IMR-90 (cell line): ENCODE measurements at places on chromosomes 1 and 21.

GRCh38 chr21:43287795-43288755 lies 119.3 kb downstream of the CRYAA start:
- no peak for DNase-seq

GRCh38 chr1:166032572-166033371 lies 134.0 kb downstream of the FAM78B start:
- DNase-seq: no peak

DNA sequence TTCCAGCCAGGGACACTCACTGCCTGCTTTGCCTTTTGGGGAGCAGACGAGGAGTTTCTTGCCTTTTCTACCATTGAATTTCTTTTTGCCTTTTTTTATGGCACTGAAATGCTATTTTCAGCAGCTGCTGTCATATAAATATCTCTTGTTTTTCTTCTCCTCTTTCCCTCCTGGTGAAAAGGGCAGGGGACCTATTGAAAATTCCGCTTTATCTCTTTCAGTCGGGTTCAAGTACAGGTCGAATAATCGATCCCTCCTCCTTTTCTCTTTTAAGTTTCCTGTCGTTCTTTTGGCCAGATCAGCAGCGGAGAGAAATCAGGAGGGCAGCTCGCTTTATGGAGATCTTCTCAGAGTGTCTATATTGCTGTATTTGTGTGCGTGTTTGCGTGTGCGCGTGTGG lies 67.4 kb upstream of the CASZ1 start:
- no peak for DNase-seq

GRCh38 chr21:37658817-37659458 lies 257.3 kb downstream of the KCNJ6 start:
- DNase-seq: peak; percentile 72

- no peak for DNase-seq
These were observed 554.8 kb upstream of the B3GALT2 start for GRCh38 chr1:193741228-193741627.

GRCh38 chr1:116458695-116459094 lies 85.7 kb downstream of the ATP1A1 start:
- no peak for DNase-seq

GRCh38 chr1:245463392-245464165 lies 308.8 kb downstream of the KIF26B start:
- DNase-seq: no peak

GRCh38 chr1:46569884-46570725 lies 18.7 kb upstream of the KNCN start:
- DNase-seq: peak; percentile 33

DNA sequence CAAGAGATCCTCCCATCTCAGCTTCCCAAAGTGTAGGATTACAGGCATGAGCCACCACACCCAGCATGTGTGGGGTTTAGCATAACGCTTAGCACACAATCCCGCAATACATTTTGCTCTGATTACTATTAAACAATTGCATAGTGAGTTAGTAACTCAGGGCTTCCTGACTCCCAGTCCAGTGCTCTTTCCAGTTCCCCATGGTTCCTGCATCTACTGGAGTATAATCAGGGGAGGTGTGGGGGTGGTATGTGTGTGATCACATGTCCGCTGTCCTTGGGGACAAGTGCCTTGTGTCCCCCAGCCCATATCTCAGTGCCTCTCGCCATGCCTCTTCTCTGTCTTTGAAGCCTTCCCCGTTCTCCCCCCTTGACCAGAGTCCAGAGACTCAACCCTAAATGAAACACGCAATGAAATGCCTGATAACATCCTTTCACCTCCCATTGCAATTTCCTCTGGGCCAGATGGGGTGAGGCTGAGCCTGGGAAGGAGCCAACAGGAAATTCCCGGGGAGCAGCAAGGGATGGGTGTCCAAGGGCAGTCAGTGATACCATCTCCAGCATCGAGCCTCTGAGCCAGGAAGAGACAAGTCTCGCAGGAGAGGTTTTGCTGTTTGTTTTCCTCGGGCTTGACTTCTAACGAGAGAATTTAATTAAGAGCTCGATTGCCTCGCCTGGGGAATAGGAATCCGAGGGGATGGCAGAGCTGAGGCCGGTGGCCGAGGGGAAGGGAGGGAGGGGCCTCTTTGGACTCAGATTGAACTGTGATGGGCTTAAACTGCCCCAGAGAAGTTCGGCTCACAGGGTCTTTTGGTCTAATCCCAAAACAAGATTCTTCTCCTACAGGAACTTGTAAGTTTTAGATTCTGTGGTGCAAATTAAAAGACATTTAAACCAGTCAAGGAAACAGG lies 7.7 kb upstream of the HTR1D start:
- peak; percentile 64 for DNase-seq

- peak; percentile 13 for DNase-seq
These were observed 675 bp downstream of the TMCO2 start for GRCh38 chr1:40248412-40248811.

DNA sequence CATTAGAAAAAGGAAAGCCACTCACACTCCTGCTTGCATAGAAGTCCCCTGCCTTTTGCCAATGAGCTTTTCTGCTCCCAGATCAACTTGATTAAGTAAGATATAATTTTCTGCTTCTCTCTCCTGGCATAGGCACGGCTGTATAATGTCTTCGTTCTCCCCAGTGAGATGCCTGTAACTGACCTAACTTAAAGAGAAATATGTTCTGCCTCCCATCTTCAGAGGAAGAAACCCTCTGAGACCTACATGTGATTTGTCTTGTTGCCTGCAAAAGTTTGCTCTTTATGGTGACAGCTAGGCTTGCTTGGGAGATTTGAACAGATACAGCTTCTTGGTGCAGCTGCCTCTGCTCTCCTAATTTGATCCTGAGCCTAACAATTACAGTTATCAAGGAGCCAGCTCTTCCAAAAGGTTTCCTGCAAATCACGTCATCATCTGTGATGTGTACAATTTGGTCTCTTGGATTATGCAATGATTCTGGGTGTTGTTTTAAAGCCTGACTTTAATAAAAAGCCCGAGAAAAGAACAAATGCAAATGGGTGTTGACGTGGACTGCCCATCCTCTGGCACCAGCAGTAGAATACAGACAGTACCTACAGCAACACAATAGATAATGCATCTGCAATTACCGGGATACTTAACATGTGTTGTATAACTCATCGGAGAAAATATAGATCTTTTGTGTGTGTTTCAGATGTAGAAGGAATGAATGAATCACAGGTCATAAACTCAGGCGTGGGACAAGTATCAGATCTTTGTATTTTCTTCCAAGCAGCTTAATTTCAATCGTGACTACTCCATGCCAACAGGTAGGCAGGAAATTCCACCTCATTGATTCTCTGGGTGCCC lies 76.2 kb upstream of the KAZN start:
- peak; percentile 77 for DNase-seq

DNA sequence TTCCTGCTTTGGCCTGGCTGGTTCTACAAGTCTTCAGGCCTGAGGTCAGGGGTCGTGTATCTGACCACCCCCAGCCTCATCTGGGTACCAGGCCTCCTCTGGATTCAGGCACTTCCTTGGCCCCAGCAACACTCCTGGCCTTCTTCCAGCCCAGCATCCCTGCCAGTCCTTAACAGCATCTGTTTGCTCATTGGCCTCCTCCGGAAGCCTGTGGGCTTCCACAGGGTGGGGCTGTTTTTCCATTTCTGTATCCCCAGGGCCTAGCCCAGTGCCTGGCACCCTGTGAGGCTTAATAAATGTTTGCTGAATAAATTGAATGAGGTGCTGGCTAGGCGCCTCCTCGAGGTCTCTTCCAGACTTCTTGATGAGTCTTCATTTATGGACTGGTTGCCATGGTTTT lies 21.5 kb upstream of the GPR37L1 start:
- DNase-seq: no peak

DNA sequence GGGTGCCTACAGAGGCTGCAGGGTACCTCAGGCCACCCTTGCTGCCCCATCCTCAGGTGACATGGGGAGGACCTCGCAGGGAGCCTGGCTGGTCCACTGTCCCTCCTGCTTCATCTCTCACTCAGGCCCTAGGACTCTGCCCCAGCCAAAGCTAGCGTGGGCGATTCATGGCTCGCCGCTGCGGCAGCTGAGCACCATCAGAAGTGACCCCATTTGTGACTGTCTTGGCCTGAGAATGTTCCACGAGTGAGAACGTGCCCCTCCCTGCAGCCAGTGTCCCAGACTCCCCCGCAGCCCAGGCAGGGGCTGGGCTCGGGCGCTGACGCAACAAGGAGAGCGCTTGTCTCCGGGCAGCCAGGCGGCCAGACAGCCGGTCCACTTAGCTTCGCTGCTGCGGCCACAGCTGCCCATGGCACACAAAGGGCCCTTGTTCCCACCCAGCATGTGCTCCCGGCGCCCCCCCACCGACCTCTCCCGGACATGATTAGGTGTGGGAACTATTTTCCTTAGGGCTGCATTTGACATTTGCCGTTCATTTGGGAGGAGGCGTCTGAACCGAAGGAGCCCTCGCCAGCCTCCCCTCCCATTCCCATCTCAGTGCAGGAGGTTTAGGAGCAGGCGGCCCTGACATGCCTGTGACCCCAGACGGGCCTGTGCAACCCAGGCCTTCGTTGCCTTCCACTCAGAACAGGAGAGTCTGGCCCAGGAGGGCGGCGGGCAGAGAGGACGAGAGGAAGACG lies 19.3 kb upstream of the POFUT2 start:
- peak; percentile 93 for DNase-seq

- no peak for DNase-seq
These were observed 32.0 kb upstream of the IL10 start for GRCh38 chr1:206804156-206804737.

DNA sequence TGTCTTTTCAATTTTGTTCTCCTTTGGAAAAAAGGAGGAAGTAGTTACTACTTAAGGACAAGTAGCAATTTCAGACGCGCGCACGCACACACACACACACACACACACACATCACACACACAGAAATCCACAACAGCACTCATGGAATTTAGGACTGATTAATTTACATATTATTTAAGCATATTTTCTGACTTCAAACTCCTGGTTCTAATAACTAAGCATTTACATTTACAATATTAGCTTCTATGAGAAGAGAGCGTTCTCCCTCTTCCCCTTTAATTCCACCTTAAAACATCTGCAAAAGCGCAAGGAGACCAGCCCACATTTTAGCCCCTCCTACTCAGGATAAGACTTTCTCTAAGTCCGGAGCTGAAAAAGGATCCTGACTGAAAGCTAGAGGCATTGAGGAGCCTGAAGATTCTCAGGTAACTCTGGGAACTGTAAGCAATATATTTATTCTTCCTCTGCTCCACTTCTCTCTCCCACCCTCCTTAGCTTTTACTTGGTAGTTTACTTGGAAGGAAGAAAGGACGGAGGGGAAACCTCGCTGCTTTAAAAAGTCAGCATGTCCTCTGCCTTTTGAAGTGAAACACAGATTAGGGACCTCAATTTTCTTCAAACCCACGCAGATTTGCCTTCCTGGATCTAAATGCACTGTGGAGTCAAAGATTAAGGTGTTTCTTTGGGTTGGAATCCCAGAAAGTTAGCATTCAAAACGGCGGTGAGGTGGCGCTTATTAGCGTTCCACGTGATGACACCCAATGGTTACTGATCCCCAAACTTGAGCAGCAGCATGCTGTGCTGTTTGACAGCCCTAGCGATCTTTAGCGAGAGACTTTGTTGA lies at the start of gene PLA2G4A:
Gene PLA2G4A (plus strand): TSS at position 339 of the 844 bp plus-strand sequence. CDS start 25,406 bp downstream, outside the sequence.
- peak; percentile 73 for DNase-seq

DNA sequence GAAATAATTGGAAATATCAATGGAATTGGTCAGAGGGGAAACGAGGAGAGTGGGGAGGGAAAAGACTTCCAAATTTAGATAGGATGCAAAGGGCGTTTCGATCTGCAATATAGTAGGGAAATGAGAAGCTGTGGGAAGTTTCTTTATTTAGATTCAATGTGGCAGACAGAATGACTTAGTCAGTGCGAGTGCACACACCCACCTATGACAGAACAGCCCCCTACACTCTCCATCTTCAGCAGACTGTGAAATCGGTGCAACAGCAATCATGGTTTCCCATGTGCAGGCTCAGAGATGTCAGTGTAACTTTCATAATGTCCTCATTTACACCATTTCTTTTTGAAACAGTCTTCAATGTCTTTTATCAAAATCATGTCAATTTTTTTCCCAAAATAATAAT lies 46.0 kb downstream of the DIP2A start:
- DNase-seq: no peak

DNA sequence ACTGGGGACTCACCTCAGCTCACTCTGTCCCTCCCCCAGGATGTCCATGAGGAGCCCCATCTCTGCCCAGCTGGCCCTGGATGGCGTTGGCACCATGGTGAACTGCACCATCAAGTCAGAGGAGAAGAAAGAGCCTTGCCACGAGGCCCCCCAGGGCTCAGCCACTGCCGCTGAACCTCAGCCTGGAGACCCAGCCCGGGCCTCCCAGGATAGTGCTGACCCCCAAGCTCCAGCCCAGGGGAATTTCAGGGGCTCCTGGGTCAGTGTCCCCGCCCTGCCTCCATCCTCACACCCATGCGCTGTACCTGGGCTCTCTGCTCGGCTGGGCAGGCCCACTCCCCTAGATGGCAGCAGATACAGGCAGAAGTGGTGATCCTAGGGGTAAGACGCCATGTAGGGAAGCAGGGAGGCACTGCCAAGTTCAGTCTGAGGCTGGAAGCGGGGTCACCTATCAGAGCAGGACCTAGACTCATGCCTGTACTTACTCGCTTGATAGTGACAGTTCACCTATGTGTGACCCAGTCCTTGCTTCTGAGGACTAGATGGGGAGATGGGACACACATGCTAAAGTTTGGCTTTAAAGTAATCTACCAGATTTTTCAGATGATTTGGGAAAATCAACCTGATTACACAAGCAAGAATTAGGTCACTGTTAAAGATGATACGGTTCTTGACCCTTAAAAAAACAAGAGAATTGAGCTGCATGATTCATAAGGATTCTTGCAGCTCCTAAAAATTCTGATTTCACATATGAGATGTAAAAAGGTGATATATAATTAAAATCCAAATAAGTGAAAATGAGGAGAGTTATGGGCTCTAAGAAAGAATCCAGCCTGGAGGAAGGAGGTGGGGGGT lies 38.7 kb downstream of the ETNK2 start:
- DNase-seq: peak; percentile 34

GRCh38 chr1:39103328-39104157 lies 77.4 kb downstream of the NDUFS5 start:
- peak; percentile 87 for DNase-seq

DNA sequence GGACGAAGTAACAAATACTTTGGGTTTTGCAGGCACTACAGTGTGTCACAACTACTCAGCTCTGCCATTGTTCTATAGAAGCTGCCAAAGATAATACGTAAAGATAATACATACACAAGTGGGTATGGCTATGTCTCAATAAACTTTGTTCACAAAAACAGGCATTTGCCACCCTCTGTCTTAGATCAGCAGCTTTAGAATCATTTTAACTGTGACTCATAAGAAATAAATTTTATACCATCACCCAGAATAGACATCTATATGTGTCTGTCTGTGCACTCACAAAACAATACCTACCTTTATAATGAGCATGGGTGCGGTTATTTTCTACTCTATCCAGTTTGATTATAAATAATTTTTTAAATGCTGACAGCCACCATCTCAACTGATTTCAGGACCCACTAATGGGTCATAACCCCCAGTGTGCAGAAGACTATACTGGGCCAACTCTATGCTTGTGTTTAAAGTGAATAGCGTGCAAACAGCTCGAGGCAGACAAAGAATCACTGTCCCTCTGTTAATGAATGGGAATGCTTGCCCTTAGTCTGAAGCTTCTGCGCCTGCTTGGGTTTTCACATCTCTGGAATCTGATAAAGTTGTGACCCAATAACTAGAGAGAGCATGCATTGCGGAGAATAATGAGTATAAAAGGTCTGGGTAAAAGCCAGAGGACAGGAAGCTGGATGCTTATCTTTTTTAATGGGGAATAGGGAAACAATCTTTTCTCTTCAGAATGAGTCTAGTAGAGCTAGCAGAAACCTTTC lies 216.2 kb downstream of the PLPP3 start:
- DNase-seq: no peak

GRCh38 chr1:23528250-23528978 lies 2.6 kb downstream of the E2F2 start:
- peak; percentile 46 for DNase-seq

- DNase-seq: peak; percentile 35
These were observed 54.2 kb upstream of the SPATA6 start for GRCh38 chr1:48526008-48526710.

- DNase-seq: no peak
These were observed 199.3 kb downstream of the TTLL7 start for GRCh38 chr1:83799594-83799993.
